ENCODE measurements at places on chromosomes 6 and 20.

- DNase-seq = no peak
Observed at GRCh38 chr6:106807947-106808611, 166.4 kb downstream of the CD24 start.

DNA sequence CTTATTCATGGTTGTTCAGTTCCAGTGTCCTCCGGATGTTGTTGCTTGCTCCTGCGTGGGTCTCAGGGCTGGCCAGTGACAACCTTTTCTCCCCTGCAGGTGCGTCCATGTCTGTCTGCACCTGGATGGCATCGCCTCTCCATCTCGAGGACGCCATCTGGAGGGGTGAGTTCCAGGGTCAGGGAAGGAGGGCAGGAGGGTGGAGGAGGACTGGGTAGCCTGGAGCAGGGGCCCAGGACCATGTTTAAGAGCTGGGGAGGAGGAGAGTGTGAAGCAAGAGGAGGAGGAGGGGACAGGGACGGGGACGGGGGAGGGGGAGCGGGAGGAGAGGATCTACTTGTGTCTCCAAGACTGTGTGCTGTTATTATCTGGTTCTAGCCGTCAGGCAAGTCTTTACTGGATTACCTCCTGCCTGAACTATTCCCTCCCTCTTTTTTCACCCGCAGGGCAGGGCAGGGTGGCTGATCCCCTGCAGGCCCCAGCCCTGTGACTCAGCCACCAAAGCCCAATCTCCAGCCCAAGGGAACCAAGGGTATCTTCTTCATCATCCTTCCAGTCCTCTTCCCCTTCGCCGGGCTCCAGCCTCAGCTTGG lies 32.2 kb upstream of the TULP1 start:
- no peak for DNase-seq

DNA sequence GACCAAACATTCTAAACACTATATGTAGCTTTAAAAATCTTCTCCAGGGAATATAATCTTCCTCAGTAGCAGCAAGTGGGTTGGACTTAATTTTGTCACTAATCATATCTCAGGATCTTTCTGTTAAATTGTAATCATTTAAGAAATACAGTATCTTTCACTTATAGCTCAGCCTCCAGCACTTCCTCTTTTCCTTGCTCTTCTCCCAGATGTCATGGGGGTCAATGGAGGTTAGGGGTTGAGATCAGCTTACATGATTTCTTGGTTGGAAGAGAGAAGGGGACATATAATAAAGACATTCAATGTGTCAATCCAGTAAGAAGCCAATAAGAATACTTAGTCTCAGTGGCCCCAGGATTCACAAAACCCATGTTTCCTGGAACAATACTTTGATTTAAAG lies 15.7 kb upstream of the REPS1 start:
- DNase-seq = no peak

GRCh38 chr6:63280639-63281180 lies 39.1 kb downstream of the LGSN start:
- DNase-seq = no peak

GRCh38 chr20:48850977-48851299 lies 23.1 kb upstream of the PREX1 start:
- DNase-seq = no peak

DNA sequence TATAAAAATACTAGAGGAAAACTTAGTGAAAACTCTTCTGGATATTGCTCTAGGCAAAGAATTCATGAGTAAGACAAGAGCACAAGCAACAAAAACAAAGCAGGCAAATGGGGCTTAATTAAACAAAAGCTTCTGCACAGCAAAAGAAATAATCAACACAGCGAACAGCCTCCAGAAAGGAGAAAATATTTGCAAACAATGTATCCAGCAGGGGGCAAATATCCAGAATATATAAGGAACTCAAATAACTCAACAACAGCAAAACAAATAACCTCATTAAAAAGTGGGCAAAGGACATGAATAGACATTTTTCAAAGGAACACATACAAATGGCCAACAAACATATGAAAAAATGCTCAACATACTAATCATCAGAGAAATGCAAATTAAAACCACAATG lies 17.1 kb upstream of the HECA start:
- no peak for DNase-seq

GRCh38 chr6:111456208-111456607 lies 26.8 kb downstream of the REV3L start:
- DNase-seq = no peak

GRCh38 chr6:88244721-88245120 lies 78.6 kb upstream of the CNR1 start:
- DNase-seq = no peak

GRCh38 chr20:38032585-38033329 lies 499 bp downstream of the TTI1 start:
- DNase-seq = no peak

DNA sequence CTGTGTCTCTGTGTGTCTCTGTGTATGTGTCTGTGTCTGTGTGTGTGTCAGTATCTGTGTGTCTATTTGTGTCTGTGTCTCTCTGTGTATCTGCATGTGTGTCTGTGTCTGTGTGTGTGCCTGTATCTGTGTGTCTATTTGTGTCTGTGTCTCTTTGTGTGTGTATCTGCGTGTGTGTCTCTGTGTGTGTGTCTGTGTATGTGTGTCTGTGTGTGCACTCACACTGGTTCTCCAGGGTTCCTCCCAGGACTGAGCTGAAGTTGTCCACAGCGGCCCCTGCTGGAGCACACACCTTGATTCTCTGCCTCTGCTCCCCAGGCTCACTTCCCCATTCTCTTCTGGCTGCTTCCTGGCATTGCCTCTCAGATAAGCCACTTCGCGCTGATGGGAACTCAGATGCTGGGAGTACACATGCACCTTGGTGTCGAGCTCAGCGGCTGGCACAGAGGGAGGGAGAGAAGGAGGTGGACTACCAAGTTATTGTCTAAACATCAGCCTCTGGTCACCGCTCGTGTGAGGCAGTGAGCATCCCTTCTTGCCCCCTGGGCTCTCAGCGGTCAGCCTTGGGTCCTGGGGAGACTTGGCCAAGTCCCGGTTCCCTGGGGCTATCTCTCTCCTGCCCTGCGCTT lies 104.9 kb upstream of the NXT1 start:
- peak; percentile 44 for DNase-seq

DNA sequence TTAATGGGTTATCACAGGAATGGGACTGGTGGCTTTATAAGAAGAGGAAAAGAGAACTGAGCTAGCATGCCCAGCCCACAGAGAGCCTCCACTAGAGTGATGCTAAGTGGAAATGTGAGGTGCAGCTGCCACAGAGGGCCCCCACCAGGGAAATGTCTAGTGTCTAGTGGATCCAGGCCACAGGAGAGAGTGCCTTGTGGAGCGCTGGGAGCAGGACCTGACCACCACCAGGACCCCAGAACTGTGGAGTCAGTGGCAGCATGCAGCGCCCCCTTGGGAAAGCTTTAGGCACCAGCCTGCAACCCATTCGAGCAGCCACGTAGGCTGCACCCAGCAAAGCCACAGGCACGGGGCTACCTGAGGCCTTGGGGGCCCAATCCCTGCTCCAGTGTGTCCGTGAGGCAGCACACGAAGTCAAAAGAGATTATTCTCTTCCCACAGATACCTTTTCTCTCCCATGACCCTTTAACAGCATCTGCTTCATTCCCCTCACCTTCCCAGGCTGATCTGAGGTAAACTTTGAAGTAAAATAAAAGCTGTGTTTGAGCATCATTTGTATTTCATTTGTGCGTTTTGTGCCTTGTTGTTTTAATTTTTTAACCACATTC lies 4.4 kb downstream of the HLA-E start:
- DNase-seq = no peak

GRCh38 chr6:104218116-104218515 lies 641.6 kb downstream of the HACE1 start:
- DNase-seq = no peak

DNA sequence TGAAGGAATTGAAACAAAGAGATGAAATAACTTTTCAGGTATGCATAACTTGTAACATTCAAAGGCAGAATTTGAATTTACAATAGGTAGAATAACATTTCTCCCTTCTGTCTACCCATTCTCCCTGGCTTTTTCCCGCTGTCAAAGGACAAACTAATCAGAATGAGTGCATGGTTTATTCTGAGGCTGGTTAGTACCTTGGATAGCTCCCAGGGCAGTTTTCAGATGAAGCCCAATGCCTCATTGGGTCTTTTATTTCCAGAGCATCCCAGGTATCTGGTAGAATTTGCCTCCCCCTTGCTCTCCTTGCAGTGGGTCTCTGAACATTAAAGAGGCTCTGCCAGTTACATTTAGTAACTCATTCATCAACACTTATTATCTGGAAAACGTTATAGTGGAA lies 665.5 kb downstream of the BCKDHB start:
- no peak for DNase-seq

DNA sequence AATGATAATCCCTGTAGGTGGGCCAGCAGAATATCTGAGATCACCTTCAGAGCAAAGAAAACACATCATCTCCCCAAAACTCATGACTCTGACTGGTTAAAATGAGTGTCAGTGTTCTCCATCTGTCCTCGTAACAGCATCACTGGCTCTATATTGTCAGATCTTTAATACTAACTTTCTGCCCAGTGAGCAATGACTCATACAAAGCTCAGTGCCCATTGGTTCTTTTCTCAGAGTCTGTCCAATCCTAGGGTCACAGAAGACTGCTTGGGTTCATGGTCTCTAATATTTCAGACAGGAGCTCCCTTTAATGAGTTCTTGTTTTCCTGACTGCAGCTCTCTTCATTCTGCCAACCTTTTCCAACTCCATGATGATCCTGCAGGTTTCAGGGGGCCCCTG lies 36.4 kb downstream of the HLA-DPB1 start:
- peak; percentile 40 for DNase-seq

DNA sequence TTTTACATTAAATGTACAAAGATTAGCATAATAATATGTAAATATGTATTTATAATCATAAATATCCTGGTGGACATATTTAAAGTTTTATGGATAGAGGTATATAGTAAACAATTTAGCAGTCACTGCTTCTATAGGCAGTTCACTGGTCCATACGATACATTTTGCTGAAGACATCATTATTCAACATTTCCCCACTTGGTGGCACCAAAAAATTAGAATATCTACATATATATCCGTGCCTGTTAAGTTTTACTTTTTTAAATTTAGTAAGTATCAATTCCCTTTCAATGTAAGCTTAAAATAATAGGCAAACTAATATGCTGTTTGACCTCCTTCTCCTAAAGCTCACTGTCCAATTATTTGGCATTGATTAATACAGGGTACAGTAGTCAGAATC lies 64.2 kb downstream of the LMBRD1 start:
- peak; percentile 14 for DNase-seq

- no peak for DNase-seq
Observed at GRCh38 chr6:143426026-143426425, 24.5 kb downstream of the ADAT2 start.

- DNase-seq = no peak
Observed at GRCh38 chr20:63129376-63129965, 86.5 kb downstream of the YTHDF1 start.

GRCh38 chr20:13228771-13229170 lies 7.7 kb downstream of the ISM1 start:
- DNase-seq = no peak

GRCh38 chr20:6636209-6637159 lies 131.0 kb upstream of the BMP2 start:
- DNase-seq = peak; percentile 79
